ENCODE measurements at places on chromosomes 7 and 10.
A peak's percentile ranks its signal among the peaks of the same experiment; 100 is the strongest.

DNA sequence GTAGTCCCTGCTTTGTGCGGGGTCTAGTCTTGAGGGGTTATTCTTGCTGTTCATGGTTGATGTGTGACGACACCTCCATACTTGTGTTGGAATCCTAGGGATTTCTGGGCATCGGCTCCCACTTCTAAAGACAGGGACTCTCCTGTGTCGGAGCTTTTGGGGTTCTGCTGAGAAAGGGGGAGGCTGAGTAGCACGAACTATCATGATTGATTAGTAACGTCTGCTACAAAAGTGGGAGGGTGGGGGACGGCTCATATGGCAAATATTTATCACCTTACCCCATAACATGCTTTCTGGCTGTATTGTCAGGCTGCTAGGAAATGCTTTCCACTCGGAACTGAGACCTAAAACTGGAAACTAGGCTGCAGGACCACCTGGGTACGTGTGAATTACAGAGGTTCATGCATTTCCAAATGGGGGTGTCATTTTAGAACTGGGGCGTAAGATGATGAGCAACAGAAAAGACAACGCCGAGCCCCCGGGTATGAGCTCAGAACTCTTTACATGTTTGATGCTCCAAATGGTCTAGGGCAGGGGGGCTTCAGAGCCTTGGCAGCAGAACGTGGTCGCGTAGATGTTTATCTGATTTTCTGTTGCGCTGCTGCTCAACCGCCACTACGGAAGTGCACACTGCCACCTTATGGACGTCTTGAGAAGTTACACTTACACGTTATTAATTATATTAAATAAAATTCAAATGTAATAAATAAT lies 15.1 kb upstream of the NME8 start:
- no peak for DNase-seq

GRCh38 chr7:122416336-122416735 lies 111.8 kb upstream of the FEZF1 start:
- DNase-seq, result no peak

DNA sequence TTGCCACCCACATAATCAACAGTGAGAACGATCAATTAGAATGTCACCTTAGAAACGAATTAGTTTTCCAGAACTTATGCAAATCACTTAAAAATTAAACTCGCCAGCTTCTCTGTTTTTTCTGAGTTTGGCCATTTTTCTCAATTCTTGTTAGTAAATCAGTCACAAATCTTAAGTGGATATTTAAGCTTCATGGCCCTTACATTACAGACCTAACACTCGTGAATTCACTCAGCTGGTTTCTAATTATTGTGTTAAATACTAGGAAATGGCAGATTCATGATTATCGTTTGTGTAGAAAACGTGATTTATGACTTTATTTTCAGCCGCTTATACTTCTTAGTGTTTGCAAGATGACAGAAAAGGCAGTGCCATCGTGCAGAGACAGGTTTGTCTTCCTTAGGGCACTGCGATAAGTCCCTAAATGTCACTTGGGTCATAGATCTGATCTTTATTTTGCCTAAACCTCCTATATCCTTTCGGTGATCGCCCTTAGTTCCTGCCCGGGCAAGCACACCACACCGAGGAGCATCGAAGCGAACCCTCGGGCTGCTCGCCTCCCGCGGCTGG lies 587 bp upstream of the CELF2 start:
- DNase-seq, result no peak

GRCh38 chr7:72053292-72053691 lies 358.8 kb downstream of the CALN1 start:
- DNase-seq, result no peak

DNA sequence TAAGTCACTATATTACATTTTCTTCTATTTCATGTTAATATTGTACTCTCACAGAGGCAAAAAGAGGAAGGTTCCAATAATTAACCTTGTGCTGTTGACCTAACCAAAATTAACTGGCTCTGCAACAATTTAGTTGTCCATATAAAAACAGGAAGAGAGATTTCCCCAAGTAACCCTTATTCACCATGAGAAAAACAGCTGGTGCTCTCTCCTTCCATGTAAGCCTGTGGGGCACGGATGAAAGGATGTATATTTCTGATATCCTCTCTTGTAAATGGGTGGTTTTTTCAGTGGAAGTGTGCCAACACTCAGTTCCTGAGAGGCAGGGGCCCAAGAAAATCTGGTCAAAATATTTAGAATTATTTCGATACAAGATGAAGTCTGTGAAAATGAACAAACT lies 358.1 kb downstream of the CRPPA start:
- no peak for DNase-seq

DNA sequence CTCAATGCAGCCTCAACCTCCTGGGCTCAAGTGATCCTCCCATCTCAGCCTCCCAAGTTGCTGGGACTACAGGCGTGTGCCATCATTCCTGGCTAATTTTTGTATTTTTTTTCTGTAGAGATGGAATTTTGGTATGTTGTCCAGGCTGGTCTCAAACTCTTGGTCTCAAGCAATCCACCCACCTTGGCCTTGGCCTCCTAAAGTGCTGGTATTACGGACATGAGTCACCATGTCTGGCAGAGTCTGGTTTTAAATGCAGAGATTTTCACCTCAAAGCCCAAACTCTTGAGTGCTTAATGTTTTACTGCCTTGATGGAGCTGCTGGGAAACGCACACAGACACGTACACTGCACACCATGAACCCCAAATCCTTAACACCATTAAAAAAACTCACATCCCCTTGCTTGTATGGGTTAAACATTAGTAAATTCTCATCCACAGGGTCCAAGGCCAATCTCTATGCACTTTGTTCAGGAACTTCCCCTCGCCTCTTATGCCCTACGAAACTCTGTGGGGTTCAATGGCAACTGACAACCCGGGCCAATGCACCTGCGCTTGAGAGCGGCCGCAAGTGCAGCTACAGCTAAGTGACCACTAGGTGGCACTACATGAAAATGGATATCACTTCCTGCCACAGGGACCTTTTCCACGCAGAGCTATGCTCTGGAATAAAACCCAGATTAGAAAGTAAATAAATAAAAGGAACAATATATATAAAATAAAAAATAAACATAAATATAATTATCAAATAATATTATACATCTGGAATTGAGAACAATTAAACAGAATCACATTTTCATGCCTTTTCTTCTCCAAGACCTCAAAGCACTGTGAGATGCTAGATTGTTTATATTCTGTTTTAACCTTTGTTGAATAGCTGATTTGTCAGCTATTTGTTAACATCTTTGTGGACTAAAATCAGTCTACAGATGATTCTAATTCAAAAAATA lies 66.9 kb upstream of the AFAP1L2 start:
- DNase-seq, result peak; percentile 34

DNA sequence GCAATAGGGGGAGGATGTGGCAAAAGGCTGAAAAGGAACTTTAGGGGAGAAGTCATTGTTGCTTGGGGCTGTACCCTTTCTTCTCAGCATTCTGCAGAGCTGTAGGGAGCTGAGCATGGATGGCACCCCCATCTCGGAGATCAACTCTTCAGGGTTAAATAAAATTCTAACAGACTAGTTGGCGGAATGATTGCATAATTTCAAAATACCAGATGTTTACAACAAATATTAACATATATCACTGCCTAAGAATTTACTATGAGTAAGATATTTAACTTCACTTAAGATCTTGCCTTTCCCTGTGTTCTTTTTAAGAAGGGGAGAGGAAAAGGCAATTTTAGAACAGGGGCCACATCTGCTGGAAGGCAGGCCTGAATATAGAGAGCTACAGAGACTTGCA lies 509 bp upstream of the OR2F1 start:
- DNase-seq, result no peak

DNA sequence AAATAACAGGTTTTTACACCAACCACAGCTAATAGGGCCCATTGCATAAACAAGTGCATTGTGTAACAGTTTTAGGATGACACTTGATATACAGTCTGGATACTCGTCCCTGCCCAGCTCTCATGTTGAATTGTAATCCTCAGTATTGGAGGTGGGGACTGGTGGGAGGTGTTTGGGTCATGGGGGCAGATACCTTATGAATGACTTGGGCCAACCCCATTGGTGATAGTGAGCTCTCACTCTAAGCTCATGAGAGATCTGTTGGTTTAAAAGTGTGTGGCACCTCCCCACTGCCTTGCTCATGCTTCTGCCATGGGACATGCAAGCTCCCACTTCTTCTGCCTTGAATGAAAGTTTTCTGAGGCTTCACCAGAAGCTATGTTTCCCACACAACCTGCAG lies 136.7 kb downstream of the PDE1C start:
- DNase-seq, result no peak

DNA sequence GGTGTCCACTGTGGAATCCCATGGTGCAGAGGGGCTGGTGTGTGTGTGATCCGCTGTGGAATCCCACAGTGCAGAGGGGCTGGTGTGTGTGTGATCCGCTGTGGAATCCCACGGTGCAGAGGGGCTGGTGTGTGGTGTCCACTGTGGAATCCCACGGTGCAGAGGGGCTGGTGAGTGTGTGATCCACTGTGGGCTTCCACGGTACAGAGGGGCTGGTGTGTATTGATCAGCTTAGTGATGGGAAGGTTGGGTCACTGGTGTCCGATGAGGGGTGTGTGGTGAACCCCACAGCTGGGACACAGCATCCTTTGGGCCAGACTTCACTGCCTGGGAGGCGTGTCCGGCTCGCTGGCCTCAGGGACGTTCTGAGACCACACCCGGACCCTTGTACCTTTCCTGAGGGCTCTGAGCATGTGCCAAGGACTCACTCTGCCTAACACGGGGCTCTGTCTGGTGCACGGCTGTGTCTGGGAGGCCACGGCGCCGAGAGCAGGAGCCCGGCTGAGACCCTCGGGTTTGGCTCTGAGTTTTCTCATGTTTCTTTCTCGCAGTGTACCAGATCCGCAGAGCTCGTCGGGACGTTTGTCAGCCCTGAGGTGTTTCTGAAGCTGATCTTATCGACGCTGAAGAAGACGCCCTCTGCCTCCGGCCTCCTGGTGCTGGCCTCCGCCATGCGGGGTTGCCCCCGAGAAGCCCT lies 29.3 kb upstream of the PRKAR1B start:
- no peak for DNase-seq

DNA sequence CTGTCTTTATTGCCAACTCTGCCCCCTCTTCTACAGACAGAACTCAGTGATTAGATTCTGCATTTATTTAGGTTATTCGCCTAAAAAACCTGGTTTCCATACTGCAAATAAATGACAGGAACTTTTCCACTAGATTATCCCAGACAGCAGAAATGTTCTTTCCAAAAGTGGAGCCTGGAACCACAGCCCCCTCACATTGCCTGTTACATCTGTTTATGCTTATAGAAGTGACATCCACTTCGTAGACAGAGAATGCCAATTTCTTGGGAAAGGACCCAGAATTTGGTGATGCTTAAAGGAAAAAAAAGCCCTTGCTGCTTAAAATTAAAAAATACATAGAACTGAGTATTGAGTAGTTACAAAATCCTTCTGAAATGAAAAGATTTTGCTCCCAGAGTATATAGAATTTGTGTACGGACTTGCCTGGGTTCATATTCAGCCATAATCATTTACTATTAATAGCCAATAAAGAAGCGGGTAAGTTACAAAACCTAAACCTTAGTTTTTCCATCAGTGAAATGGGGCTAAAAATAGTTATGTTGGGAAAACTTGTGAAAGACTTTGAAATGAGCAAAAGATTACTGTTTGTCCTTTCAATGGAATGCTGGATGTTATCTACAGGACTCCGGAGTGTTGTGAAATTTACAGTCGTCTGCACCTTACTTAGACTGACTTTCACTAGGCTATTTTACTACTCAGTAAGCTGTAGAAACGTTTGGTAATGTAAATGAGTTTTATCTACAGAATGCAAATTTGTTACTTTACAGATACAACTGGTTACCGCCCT lies 1.1 kb upstream of the PPP1R9A start:
- no peak for DNase-seq

GRCh38 chr7:94432281-94432670 lies 37.6 kb downstream of the COL1A2 start:
- no peak for DNase-seq

- no peak for DNase-seq
Measured at GRCh38 chr10:131784363-131785120, 116.3 kb upstream of the PPP2R2D start.

GRCh38 chr10:12350167-12350872 lies 973 bp downstream of the CAMK1D start:
- DNase-seq, result no peak

- no peak for DNase-seq
Measured at GRCh38 chr7:37690206-37690605, 6.6 kb downstream of the GPR141 start.

- DNase-seq, result no peak
Measured at GRCh38 chr7:73994023-73994422, 34.0 kb upstream of the ELN start.

DNA sequence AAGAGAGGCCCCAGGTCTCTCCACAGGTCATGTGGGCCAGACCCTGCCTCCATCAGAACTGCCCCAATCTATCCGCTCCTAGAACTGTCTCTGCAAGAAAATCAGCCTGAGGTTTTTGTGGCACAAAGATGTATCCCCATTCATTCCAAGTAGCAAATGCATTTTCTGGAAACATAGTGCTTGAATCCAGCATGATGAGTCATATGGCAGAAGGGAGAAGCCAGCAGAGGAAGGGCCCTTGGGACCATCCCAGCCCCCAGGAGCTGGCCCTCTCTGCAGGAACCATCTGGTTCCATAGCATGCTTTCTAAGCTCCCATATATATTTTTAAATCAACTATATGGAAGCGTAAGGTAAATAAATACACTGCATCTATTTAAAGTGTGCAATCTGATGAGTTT lies 563.2 kb downstream of the GALNT17 start:
- no peak for DNase-seq

DNA sequence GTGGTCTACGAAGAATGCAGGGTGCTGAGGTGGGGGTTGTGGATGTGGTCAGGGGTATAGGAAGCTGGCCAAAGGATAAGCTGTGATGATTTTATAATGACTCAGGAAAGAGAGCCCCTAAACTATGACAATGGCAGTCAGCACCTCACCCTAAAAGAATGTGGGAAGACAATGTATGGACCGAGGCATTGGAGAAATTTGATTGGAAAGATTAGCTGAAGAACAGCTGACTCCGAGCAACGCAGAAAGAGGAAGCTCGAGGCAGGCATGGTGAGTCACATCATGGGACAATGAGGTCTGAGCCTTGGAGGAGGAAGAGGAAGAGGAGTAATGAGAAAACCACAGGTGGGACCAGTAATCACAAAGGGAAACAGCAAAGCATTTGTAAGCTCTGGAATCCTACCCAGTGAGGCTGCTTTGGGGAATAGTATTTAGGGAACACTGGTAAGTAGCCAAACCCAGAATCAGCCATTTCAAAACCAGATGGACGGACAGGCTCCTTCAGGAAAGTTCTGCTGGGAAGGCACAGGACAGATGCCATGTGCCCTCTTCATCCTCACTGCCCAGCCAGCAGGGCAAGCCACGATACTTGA lies 295.4 kb downstream of the PRPF18 start:
- DNase-seq, result no peak

DNA sequence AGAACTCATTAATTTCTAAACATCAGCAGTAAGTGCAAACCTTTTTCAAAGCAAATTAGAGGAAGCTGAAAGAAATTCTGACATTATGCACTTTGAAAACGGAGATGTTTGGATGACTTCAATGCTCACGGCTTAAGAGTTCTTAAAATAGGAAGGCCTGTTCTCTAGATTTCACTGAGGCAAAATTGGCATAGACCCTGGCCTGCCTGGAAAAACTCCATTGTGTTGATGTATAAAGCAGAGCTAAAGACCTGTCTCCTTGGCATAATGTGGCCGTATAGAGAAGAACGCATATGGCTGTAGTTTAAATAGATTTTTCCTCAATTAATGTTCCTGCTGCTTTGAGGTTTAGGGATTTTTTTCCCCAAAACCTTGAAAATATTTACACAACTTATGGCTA lies 24.5 kb upstream of the AGMO start:
- no peak for DNase-seq

Data from stimulated activated CD4-positive, alpha-beta T cell treated with anti-CD3 and anti-CD28 coated beads, Interleukin-12 subunit alpha, Interleukin-12 subunit beta, amount 100 ng/mL, for 24 hours (primary cell).